ENCODE measurements at places on chromosomes 4 and X. TPM values are rescaled to one million over a fixed set of nuclear protein-coding genes. Genes with fewer than 3 reads are reported as not detected.

APELA gene
- total RNA-seq = not detected

ELF4 gene
- total RNA-seq = 11.6 TPM

SERPINA7 gene
- total RNA-seq = not detected

HOPX gene
- 19.6 TPM for total RNA-seq

SSX2 gene
- not detected for total RNA-seq

KCTD8 gene
- under 0.01 TPM for total RNA-seq

CCSER1 gene
- 9.6 TPM for total RNA-seq

KLF8 gene
- total RNA-seq = 2.1 TPM

SAP30 gene
- total RNA-seq = 11.5 TPM

NDUFA1 gene
- total RNA-seq = 53.2 TPM

ADH4 gene
- total RNA-seq = not detected

FABP2 gene
- total RNA-seq = not detected

AMTN gene
- total RNA-seq = 1.3 TPM

Measured in nasal cavity respiratory epithelium epithelial cell of viscerocranial mucosa (primary cell).